Skeletal muscle cell (primary cell): ENCODE measurements at places on chromosomes 3 and 15.

DNA sequence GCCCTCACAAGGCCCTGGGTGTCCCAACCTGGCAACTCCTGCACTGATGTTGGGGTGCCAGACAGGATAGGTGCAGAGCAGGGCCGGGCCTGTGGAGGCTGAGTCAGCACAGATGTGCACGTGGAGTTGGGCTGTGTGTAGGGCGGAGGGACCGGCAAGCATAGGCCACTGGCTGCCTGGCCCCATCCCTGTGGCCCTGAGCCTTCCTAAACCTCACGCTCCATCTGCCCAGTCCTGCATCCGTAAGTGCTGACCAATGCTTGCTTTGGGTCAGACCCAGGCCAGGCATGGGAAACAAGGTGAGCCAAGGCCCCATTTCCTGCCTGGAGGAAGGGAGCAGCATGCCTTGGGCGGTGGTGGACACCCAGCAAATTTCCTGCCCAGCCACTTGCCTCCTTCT lies 5.8 kb upstream of the IQSEC1 start:
- DNase-seq = no peak

DNA sequence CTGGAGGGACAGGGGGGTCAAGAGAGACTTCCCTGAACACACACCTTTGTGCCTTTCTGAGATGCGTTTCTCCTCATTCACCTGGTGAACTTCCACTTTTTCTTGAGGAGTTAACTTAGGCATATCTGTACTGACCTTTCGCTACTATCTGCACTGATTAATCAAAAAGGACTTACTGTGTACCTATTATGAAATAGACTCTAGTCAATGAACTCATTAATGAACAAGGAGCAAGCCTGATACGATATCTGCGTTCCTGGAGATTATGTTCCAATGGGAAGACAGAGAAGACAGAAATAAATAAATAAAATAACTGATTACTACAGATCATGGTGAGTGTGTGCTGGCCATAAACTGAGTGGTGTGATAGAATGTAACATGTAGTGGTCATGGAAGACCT lies 157.2 kb upstream of the TBL1XR1 start:
- DNase-seq = no peak

DNA sequence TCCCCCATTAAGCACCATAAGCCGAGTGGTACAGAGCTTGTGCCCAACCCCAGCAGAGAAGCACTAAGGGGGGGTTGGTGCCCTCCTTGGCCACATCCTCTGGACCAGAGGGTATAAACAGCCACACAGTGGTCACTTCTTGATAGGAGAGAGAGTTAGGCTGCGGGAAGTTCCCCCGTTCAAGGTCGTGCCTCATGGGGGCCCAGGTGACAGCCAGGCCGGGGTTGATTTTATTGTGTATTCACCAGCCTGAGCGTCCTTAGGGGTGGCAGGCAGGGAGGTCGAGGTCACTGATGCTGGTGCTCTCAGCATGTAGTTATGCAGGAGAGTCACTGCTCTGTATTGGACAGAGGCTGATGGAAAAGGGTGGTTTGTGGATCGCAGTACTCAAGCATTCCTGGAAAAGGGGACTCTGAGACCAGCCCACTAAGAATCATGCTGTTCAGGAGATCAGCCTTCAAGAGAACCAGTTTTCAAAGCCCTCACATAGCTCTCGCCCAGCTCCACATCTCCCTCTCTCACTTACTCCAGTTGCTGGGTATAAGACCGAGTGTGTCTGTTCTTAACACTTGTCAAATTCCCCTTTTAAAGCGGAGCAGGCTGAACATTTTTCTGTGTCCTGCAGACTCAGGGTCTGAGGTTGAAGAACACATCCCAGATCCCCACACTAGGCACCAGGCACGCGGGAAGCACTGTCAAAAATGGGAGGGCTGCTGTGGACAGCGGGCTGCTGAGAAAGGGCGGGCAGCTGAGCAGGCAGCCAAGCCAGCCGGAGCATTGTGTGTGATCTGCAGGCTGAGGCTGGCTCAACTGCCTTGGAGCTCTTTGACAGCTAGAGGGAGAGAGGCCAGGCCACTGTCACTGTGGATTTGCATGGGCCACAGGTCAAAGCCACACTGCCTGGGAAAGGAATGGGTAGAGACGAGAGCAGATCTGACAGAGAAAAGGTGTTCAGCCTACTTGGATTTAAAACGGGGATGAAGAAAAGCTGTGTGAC lies 279.3 kb upstream of the LRRFIP2 start:
- DNase-seq = no peak

GRCh38 chr15:56031836-56032235 lies 38.4 kb upstream of the NEDD4 start:
- DNase-seq = no peak

- DNase-seq = no peak
Measured at GRCh38 chr3:27584874-27585273, 100.7 kb upstream of the SLC4A7 start.

GRCh38 chr3:193791041-193792032 lies 198.3 kb downstream of the OPA1 start:
- no peak for DNase-seq

- no peak for DNase-seq
Measured at GRCh38 chr3:164375995-164376394, 702.3 kb downstream of the SI start.

GRCh38 chr15:57403566-57404325 lies 27.4 kb downstream of the CGNL1 start:
- DNase-seq = no peak

GRCh38 chr15:101522621-101523559 lies 33.4 kb upstream of the PCSK6 start:
- DNase-seq = no peak

DNA sequence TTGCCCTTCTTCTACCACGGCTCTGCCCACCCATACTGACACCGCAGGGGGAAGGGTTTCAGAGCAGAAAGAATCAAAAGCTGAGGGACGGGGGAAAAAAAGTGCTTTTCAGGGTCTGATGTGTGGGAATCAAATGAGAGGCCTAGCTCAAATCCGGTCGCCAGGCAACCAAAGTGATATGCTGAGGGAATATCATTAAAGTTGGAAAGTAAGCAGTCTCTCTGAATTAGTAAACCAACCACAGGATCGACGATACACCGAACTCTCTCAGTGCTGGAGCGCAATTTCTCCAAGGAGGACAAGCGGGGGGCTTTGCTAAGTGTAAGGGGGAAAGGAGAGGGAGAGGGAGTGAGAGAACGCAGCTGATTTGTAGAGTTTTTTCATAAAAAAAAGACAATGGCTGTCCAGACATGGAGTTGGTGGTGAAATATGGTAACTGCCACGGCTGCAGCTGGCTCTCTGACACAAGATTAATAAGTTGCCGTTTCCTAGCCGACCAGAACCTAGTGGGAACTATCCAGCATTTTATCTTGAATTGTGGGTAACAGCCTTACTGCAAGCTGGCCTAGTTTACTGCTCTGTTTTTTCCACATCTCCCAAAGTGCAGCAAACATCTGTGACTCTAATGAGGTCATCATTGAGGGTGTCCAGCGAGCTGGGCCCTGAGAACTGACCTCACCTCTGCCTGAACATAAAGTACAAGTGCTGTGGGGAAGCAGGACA lies 530.2 kb downstream of the SOX2 start:
- DNase-seq = peak; percentile 36

DNA sequence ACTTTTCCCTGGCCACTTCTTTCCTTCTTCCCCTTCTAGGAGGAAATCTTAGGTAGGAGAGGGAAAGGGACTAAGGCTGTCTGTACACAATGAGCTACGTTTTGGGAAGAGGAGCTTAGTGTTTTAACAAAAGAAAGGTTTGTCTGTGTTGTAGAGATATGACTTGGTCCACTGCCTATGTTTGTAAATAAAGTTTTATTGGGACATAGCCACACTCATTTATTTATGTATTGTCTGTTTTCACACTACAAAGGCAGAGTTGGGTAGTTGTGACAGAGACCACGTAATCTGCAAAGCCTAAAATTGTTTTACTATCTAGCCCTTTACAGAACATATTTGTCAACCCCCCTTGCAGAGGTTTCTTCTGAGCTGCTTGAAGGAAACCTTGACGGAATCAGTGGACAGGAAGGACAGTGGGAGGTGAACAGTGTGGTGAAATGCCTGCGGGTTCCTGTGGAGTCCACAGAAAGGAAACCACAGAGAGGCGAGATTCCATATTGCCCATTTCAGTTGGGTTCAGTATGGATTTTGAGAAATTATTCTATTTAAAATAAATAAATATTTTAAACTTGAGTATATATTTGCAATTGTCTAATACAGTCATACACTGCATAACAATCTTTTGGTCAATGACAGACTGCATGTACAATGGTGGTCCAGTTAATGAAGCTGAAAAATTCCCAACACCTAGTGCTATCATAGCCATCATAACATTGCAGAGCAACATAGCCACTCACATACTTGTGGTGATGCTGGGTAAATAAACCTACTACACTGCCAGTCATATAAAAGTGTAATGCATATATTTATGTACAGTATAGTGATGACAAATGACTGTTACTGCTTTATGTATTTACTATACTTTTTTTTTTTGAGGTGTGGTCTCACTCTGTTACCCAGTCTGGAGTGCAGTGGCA lies 157.9 kb upstream of the NUDT16 start:
- DNase-seq = no peak

- DNase-seq = no peak
Measured at GRCh38 chr3:42139621-42140453, 48.7 kb downstream of the TRAK1 start.

DNA sequence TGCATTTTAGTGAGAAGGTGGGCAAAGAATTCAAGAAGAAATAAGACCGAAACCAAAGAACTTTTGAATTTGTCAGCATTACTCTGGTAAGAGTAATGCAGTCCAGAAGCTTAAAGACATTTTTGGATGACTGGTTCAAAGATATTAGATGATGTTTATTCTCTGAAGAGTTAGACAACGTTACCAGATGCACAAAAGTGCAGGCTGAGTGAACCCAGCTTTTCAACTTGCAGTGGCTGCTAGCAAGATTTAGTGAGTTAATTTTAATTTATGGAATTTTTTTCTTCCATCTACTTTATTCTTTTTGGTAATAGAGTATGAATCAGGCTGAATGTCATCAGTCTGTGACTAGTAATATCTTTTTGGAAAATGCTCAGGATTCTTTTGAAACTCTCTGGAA lies 267.3 kb upstream of the AZI2 start:
- no peak for DNase-seq

DNA sequence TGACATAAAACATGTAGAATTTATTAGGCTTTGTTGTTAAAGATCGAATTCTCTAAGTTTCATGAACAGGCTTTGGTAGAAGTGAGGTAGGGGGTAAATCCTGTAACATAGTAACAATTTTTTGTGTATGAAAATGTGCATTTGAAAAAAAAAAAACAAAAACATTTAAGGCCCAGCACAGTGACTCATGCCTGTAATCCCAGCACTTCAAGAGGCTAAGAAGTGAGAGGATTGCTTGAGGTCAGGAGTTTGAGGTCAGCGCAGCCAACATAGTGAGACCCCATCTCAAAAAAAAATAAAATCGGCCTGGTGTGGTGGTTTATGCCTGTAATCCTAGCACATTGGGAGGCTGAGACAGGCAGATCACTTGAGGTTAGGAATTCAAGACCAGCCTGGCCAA lies 26.8 kb upstream of the PPP4R2 start:
- no peak for DNase-seq

DNA sequence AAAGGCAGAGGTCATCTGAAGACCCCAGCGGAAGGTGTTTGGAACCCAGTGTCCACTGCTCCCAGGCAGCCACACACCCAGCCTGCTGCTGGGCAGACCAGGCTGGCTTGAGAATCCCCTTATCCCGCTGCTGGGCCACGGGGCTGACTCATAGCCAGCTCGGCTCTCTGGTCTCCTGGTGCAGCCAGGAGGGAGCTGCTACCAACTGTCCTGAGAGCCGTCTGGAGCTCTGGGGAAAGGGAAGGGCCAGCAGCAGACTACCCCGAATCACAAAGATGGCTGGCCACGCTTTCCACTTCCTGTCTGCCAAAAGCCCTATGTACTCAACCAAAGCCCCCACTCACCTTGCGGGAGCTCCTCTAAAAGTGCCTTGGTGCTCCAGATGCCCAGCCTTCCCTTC lies 38.3 kb downstream of the WHAMM start:
- no peak for DNase-seq

DNA sequence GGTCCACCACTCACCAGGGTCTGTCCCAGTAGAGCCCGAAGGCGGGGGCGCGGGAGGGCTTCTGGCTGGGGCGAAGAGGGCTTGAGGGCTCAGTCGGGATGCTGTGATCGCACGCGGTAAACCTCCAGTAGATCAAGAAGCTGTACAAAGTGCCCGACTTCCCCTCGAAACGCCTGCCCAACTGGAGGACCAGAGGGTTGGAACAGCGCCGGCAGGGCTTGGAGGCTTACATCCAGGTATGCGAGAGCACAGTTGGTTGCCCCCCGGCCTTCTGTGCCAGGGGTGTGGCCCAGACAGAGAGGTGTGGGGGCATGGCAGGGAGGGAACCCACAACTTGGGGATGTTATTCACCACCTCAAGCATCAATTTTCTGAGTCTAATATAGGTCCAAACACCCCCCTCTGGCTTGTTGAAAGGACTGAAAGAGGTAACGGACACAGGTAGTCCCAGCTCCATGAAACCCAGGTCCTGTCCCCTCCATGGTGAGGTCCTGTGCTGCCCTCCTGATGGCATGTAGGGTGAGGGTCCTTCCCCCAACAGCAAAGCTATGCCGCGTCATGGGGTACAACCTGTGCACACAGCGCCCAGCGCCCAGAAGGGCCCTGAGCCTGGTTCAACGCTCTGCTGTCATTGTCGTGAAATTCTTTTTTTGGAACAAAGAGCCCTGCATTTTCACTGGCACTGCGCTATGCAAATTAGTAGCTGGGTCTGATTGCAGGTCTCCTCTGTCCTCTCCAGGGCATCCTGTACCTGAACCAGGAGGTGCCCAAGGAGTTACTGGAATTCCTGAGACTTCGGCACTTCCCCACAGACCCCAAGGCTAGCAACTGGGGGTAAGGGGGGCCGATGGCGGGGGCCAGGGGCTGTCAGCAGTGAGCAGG lies 1.2 kb downstream of the SNX22 start:
- no peak for DNase-seq

DNA sequence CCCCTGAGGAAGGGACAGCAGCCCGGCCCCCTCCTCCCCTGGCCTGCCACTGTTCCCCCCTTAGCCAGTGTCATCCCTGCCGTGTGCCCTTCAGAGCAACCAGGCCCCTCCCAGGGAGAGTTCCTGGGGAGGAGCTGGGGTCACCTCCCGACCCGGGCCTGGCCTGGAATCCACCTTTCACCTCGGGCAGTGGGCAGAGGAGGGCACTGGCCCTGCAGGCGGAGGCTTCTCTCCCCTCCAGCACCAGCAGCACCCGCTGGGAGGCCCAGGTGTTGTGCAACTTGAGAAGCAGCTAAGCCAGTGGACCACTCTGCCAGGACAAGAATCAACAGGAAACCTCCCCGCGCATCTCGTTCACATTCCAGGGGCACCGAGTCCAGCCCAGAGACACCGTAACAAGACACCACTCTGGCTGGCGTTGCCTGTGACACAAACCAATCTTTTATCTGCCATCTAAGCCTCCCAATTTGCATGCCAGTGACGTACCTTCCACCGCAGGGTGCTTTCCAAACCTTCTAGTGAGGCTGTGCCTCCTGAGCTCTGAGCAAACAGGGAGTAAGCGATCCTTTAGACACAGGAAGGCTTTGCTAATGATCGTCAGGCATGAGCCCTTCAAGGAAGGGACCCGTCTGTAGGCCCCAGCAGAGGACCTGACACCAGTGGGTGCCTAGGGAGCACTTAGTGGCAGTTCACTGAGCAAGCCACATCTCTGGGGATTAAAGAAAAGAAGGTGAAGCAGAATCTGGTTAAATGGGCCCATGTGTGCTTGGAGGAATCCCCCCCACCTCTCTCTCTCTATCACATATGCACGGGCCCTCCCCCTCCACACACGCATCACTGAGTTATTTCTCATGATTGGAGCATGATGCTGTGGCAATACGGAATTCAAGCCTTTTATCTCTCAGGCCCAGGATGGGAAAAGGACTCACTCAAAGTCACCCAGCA lies 98.9 kb upstream of the TLE3 start:
- peak; percentile 77 for DNase-seq
